ENCODE measurements at places on chromosomes 4 and X.

GRCh38 chr4:7571701-7572100, 137.0 kb upstream of the PSAPL1 start:
- no peak for DNase-seq

- DNase-seq = no peak
Measured at GRCh38 chrX:93332329-93332728, 341.0 kb downstream of the NAP1L3 start.

DNA sequence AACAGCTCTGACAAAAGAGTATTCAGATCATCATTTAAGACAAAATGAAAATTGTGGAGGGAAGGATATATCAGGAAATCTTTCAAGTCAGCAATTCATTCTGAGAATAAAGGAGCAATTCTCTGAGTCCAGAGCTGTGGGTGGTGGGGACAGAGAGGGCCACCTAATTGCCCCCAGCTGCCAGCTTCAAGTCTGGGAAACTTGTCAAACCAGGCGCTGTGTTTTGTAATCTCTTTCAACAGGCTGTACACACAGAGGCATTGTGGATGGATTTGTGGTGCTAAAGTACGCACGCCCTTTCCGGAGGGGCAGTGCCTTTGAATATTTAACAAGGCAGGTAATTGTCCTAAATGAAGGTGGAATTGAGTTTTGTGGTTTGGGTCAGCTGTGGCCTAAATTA, 591.1 kb upstream of the BOD1L1 start:
- DNase-seq = no peak

DNA sequence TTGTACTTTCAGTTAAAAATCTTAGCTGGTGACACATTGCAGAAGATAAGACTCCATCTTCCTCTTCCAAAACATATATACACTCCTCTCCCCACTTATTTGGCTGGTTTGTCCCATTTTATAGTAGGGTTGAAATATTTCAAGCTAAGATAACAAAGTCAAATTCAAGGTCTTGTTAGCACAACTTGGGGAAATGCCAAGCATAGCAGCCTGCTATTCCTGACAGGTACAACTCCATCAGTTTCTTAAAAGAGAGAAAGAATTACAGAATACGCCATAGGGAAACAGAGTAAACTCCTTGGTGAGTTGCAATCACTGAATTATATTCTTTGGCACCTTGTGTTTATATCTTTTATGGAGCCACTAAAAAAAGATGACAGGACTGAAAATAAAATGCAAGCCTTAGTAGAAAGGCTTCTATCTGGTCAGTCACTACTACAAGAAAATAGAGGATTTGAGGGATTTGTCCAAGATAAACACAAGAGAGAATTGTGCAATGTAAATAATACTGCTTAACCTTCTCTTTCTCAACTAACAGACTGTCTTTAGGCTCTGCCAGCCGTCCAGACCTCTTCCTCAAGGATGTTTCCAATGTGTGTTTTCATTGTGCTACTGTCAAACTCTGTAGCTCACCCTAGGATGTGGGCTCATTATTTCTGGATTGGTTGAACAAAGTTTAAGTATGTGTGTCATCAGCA, 170.3 kb downstream of the VEGFC start:
- no peak for DNase-seq

GRCh38 chr4:26985873-26986272, 125.2 kb downstream of the STIM2 start:
- no peak for DNase-seq

DNA sequence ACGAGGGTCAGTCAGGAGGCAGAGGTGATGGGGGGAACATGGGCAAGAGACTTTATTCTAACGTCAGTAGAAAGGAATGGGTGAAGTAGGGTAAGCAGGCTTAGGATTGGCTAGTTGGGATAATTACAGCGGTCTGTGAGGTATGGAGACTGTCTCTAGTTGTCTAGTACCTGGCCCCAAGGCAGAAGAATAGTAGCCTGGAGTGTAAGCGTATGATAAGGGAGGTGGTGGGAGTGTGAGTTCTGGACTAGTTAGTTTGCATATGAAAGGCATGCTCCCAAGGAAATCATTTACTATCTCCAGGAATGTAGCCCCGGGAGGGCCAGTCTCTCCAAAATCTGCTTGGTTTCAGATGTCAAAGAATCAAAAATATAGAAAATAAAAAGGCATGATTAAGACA, 219.6 kb upstream of the ANXA3 start:
- DNase-seq = no peak

DNA sequence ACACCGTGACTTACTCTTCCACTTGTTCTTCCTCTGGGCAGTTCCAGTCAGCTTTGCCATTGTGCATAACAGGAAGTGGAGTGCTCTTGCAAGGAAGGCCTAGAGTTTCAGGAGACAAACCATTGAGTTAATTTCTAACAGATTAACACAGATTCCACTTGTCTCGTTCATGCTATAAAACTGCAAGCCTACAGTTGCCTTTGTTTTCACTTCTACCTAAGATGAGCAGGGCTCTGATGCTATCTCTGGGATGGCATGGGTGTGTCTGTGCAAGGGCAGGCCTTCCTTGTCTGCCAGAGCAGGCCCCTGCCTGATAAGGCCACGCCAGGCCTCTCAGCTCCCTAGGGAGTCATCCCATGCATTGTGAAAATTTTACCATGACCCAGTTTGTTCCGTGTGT, 67.7 kb upstream of the PGRMC2 start:
- no peak for DNase-seq

GRCh38 chr4:77681792-77682191, 76.2 kb downstream of the CXCL13 start:
- DNase-seq = no peak

DNA sequence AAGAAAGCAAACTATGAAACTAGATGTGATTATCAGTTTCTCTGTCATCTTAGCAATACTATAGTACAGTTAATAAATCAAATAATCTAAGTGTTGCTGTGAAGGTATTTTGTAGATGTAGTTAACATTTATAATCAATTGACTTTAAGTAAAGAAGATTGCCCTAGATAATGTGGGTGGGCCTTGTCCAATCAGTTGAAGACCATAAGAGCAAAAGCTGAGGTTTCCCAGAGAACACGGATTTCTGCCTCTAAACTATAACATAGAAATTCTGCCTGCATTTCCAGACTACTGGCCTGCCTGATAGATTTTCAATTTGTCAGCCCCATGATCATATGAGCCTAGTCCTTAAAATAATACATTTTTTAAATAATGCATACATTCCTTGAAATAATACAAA, 222.9 kb downstream of the PCDH18 start:
- DNase-seq = no peak

All from T1000 (cell line).